Memory B cell (primary cell): ENCODE measurements at places on chromosomes 7 and 10.
A peak's percentile ranks its signal among the peaks of the same experiment; 100 is the strongest.

GRCh38 chr7:25855854-25856782 lies 295.9 kb upstream of the NFE2L3 start:
- no peak for DNase-seq

DNA sequence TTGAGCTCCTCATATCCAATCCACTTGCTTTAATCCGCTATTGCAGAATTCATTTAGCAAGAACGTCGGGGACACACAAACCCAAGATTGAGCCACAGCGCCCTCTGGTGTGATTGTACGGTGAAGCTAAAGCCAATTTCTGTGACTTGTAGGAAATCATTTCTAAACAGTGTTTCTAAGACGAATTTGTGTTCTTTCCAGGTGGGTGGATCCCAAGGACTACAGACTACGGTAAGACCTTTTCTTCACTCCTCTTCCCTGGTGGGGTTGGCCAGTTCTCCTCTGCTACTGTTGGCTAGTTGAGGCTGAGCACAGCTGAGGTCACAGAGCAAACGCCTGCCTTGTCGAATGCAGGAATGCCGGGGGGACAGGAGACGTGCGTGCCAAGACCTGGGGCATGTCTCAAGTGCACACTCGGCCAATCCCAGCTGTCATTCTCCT lies 5.2 kb downstream of the DMBT1 start:
- DNase-seq, result peak; percentile 31

DNA sequence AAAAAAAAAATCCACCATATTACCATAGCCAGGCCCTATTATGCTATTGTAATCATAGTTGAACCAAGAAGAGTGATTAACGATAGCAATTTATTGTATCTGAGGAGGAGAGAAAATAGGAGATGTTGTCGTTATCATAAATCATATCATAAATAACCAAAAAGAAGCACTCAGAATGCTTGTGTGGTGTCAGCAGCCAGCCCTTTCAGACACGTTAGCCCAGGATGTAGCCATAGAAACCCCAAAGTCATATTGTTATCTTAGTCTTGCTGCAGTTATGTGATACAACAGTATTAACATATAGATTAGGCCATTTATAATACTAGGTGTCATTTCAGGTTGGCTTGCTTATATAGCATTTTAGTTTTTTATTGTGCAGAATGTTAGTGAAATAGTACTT lies 102.2 kb upstream of the GATA3 start:
- no peak for DNase-seq

DNA sequence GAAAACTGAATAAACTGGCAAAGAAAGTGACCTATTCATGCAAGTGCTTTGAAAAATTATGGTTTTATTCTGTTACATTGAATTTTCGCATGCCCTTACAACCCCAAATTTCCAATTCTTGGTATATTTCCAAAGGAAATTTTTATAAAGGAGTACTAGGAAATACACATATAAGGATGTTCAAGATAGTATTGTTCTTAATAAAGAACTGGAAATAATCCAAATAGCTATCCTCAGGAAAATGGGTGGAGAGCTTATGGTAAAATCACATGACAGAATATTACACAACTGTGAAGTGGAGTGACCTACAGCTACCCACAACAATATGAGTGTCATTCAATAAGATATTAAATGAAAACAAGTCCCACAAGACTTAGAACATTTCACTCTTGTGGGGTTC lies 138.9 kb upstream of the BMPER start:
- no peak for DNase-seq

DNA sequence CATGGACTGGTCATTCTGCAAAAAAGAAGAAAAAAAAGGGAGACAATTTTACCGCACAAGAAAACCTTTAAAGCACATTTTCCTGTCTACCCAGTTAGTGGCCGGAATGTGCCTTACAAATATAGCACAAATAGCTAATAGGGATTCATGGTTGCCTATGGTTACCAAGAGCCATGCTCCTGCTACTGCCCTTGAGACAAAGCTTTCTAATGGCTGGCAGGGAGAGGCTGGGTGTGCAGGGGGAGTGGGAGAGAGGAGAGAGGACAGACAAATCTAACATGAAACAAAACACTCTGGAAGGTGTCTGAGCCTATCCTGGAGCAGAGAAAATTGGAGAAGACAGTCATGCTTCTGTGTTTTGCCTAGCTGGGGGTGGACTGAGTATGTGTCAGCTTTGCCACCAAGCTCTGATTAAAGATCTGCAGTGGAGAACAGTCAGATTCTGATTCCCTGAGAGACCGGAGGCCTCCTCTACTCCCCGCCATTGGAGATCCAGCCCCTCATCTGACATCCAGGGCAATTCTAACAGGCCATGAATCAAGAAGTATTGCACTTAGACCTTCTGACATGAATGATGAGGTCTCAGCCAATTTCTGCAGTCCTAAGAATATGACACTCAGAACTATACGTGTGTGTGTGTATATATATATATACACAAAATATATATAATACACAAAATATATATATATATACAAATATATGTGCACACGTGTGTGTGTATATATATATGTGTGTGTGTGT lies 80.2 kb downstream of the PRTFDC1 start:
- DNase-seq, result no peak

GRCh38 chr7:85471307-85471706 lies 284.5 kb upstream of the SEMA3D start:
- no peak for DNase-seq

DNA sequence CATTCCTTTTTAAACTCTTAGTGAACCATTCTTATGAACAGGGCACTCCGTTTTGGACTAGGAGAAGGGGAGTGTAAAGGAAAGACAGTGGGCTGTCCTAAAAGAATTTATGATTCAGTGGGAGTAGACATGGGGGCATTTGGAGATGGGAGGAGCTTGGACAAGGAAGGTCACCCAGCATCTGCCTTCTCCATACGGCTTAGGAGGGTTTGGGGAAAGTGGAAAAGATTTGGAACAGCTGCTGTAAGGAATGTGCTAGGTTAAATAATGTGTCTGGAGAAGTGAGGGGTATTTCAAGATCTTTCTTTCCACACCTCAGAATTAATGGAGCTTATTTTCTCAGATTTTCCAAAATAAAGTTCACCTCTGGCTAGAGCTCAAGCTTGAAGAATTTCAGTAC lies 24.0 kb downstream of the SLC35G1 start:
- DNase-seq, result no peak

- DNase-seq, result no peak
Measured at GRCh38 chr7:20776214-20776911, 10.3 kb downstream of the SP8 start.
